Kidney epithelial cell (primary cell): ENCODE measurements at places on chromosomes 7 and 10. TPM values are rescaled to one million over a fixed set of nuclear protein-coding genes. Genes with fewer than 3 reads are reported as not detected.

The STRIP2 gene
- total RNA-seq = 2.3 and 3.5 TPM in 2 replicates

The EPDR1 gene
- 26.4 and 44.1 TPM in 2 replicates for total RNA-seq

The MINPP1 gene
- 26.9 and 30.7 TPM in 2 replicates for total RNA-seq

The TRIM24 gene
- total RNA-seq = 20.7 and 22.4 TPM in 2 replicates

The ZNF212 gene
- total RNA-seq = 6.7 and 8.7 TPM in 2 replicates

The ANKRD61 gene
- not detected in 2 replicates for total RNA-seq

The GRM3 gene
- not detected in 2 replicates for total RNA-seq

The BEND7 gene
- total RNA-seq = 26.2 and 31.5 TPM in 2 replicates

The OR6B1 gene
- total RNA-seq = not detected in 2 replicates

The NRG3 gene
- total RNA-seq = 10.2 and 10.7 TPM in 2 replicates

The KCNIP2 gene
- total RNA-seq = 0.29 and 0.48 TPM in 2 replicates

The TBX20 gene
- total RNA-seq = 0.27 and 1.0 TPM in 2 replicates

The CYP3A7 gene
- total RNA-seq = not detected in 2 replicates

The EN2 gene
- 0.07 and 0.17 TPM in 2 replicates for total RNA-seq

The SOSTDC1 gene
- total RNA-seq = 0.08 TPM in 1 of 2 replicates, not detected in the other

The PPP1R17 gene
- total RNA-seq = not detected in 2 replicates

The ZNF117 gene
- total RNA-seq = 6.4 TPM in 2 replicates

The BNIP3 gene
- 57.3 and 70.7 TPM in 2 replicates for total RNA-seq

The RASA4 gene
- total RNA-seq = 11.2 and 14.2 TPM in 2 replicates

The IDI2 gene
- 0.13 TPM in 1 of 2 replicates, not detected in the other for total RNA-seq

The NUTM2A gene
- total RNA-seq = 3.3 and 4.9 TPM in 2 replicates

The PLEKHS1 gene
- not detected in 2 replicates for total RNA-seq

The COBL gene
- total RNA-seq = 6.4 and 7.1 TPM in 2 replicates

The BTBD16 gene
- total RNA-seq = 2.0 TPM in 1 of 2 replicates, not detected in the other

The STEAP1B gene
- total RNA-seq = not detected in 2 replicates

The KLLN gene
- total RNA-seq = 1.0 TPM in 2 replicates

The TMEM184A gene
- total RNA-seq = 5.7 and 5.8 TPM in 2 replicates

The TRPV5 gene
- total RNA-seq = not detected in 2 replicates

The OR13A1 gene
- total RNA-seq = not detected in 2 replicates

The ADRA2A gene
- not detected in 2 replicates for total RNA-seq

The FXYD4 gene
- total RNA-seq = not detected in 2 replicates

The SLC13A1 gene
- total RNA-seq = not detected in 2 replicates

The SEMA3E gene
- total RNA-seq = 0.07 TPM in 1 of 2 replicates, not detected in the other

The UPF2 gene
- total RNA-seq = 12.0 and 13.9 TPM in 2 replicates

The PDZD7 gene
- total RNA-seq = 1.2 and 3.5 TPM in 2 replicates

The TSPAN15 gene
- total RNA-seq = 19.4 and 22.4 TPM in 2 replicates

The LIPN gene
- total RNA-seq = not detected in 2 replicates

The INTS15 gene
- total RNA-seq = 36.0 and 44.2 TPM in 2 replicates

The CCDC126 gene
- total RNA-seq = 14.2 and 18.0 TPM in 2 replicates

The OLAH gene
- total RNA-seq = 8.4 TPM in 2 replicates

The NODAL gene
- total RNA-seq = 0.08 and 0.14 TPM in 2 replicates

The GHRHR gene
- total RNA-seq = not detected in 2 replicates
